Activated CD4-positive, alpha-beta T cell treated with anti-CD3 and anti-CD28 coated beads, Interleukin-2, amount 50 U/mL, for 16 hours (primary cell): ENCODE measurements at places on chromosomes 1 and 21.

- no peak for DNase-seq
These were observed 1074.3 kb downstream of the TTLL7 start for GRCh38 chr1:82924666-82925065.

GRCh38 chr1:229087339-229087738, 183.6 kb upstream of the RAB4A start:
- DNase-seq: no peak

DNA sequence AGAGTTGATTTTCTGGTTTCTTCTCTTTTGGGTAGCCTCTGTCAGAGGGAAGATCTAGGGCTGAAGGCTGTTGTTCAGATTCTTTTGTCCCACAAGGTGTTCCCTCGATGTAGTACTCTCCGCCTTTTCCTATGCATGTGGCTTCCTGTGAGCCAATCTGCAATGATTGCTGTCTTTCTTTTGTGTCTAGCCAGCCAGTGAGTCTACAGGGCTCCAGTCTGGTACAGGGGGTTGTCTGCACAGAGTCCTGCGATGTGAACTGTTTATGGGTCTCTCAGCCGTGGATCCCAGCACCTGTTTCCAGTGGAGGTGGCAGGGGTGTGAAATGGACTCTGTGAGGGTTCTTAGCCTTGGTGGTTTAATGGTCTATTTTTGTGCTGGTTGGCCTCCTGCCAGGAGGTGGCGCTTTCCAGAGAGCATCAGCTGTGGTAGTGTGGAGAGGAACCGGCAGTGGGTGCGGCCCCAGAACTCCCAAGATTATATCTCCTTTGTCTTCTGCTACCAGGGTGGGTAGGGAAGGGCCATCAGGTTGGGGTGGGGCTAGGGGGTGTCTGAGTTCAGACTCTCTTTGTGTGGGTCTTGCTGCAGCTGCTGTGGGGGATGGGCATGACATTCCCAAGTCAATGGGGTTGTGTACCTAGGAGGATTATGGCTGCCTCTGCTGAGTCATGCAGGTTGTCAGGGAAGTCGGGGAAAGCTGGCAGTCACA, 81.3 kb upstream of the C21orf91 start:
- no peak for DNase-seq

GRCh38 chr1:33158366-33158765, 23.5 kb downstream of the TRIM62 start:
- no peak for DNase-seq

DNA sequence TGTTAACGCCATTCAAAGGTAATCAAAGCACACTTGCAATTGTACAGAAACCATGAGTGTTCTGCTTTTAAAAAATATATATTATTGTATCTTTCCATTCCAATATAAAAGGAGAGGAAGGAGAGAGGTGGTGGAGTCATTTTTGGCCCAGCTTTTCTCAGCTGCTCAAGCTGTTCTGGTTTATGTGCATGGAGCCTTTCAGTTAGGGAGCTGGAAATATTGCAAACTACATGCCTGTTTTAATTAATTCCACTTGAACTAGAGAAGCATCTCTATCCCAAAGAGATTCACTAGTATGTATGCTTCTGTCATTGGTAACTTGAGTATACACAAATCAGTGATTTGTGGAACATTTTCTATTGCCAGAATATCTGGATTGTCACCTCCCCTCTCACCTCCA, 28.5 kb upstream of the C1orf105 start:
- no peak for DNase-seq

GRCh38 chr21:8989261-8989711, 1532.1 kb upstream of the TPTE start:
- DNase-seq: no peak

DNA sequence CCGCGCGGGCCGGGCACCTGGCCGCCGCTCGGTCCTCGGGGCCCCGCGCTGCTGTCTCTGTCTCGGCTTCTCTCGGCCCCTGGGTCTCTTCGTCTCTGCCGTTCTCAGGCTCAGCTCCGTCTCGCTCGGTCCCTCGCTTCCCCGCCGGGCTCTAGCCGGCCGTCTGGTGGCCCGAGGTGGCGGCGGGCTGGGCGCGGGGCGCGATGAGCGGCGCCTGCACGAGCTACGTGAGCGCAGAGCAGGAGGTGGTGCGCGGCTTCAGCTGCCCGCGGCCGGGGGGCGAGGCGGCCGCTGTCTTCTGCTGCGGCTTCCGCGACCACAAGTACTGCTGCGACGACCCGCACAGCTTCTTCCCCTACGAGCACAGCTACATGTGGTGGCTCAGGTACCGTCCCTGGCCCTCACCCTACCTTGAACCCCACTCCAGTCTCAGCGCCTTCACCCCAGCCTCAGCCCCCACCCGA, 355 bp downstream of the SHISAL2A start:
- peak; percentile 3 for DNase-seq

GRCh38 chr1:185808631-185809030, 74.4 kb downstream of the HMCN1 start:
- DNase-seq: no peak
